ENCODE measurements at places on chromosomes 11 and 22.

DNA sequence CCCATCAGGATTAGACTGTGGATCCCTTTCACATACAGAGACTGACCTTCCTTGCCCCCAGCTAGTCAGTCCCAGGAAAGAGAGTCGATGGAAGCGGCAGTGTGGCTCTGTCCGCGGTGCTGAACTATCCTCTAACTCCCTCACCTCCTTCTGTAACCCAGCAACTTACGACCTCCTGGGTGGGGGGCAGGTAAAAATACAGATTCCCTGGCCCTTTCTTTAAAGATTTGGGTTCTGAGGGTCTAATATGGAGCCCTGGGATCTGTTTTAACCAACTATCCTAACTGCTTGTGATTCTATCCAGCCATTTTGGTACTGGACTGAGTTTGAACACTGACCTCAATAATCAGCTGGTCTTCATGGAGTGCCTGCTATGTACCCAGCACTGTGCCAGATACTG, 23.2 kb downstream of the MFNG start:
- DNase-seq, result no peak

DNA sequence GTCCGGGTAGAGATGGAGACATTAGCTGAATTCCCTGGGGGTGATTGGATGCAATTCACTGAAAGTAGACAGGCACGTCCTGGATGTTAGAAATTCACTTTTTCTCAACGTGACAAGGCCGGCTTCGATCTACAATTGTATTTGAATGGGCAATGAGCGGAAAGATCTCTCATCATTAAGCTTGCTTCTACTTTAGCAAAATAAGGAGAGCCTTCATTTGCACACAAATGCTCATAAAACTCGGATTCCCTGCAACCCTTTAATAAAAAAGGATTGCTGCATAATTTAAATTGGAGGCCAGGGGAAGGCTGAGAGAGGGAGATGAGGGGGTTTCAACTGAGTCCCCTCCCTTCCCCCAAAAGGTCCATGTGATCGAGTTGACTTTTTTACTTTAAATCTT, 10.6 kb upstream of the PAX6 start:
- no peak for DNase-seq

- DNase-seq, result no peak
These were observed 16.2 kb downstream of the CBL start for GRCh38 chr11:119222308-119222707.

DNA sequence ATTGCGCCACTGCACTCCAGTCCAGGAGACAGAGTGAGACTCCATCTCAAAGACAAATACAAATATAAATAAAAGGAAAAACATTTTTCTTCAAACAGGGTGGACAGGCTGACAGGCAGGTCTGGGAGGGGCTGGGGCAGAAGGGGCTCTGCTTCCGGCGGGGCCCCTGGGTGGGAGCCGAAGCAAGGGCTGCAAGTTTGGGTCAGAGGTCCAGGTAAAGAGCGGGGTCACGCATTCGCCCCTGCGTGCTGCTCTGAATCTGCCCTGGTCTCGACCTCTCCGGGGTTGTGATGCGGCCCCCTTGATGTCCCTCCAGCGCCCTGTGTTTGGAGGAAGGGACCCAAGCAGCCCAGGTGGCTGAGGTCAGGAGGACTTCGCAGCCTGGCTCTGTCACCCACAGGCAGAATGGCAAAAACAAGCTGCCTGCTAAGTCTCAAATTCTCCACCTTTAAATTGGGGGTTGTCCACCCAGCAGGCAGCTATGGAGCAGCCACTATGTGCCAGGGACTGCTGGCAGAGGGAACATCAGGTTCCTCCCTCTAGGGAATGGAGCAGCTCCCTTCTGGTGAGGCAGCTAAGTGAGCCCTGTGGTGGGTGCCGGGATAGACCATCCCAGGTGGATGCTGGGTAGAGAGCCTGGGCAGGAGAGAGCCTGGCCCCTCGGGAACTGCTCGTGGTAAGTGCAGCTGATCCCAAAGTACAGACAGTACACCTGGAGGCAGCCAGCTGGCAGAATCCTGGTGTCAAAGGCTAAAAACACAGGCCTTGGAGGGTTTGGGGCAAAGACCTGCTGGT, 10.3 kb upstream of the PHF21B start:
- no peak for DNase-seq

DNA sequence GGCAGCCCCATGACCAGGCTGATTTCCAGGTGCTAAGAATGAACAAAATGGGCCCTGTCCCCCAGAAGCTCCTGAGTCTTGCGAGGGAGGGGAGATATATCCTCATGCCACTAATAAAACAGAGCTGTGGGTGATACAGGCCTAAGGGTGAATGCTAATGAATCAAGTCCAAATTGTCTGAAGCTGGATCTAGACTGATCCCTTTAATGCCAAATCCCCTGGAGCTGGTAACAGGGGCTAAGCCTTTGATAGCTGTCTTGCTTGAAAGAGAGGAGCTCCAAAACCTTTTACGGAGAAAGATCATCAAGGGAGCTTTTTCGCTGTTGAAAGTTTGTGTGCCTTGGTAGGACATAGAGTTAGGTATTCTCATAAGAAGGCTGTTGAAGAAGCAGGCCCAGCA, 79.7 kb downstream of the PPFIBP2 start:
- DNase-seq, result no peak

- no peak for DNase-seq
These were observed 348.0 kb downstream of the TENM4 start for GRCh38 chr11:79092791-79093353.

- no peak for DNase-seq
These were observed 19.9 kb downstream of the MMP10 start for GRCh38 chr11:102760344-102761035.

DNA sequence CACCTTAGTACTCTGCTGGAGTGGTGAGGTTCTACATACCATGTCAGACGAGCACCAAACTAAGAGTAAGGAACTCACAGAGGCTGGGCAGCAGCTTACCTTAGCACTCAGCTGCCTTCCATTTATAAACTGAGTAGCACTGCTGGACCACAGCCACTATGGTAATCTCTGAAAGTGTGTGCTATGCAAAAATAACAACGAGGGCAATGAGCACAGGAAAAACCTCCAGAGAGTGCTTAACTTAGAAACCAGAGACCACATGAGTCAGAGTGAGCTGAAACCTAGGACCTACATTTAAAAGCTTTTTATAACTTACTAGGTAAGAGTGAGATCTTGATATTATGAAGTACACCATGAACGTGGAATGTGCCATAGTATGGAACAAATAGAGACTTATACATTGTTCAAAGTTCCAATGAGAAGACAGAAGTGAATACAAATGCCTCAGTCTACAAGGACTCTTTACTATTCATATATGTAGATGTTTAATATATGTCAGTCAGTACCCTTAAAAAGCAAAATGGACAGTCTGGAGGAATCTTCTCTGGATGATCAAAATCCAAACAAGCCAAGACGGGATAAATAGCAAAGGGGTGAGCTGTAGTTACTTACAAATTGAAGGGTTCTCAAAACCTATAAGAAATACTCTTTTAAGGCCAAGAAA, 17.2 kb upstream of the CD59 start:
- no peak for DNase-seq

- no peak for DNase-seq
These were observed 72.9 kb downstream of the CACNA1I start for GRCh38 chr22:39643311-39644083.

GRCh38 chr11:69868006-69868810, 49.0 kb upstream of the FGF3 start:
- DNase-seq, result no peak

- no peak for DNase-seq
These were observed 7.1 kb upstream of the FLI1 start for GRCh38 chr11:128686745-128687177.

DNA sequence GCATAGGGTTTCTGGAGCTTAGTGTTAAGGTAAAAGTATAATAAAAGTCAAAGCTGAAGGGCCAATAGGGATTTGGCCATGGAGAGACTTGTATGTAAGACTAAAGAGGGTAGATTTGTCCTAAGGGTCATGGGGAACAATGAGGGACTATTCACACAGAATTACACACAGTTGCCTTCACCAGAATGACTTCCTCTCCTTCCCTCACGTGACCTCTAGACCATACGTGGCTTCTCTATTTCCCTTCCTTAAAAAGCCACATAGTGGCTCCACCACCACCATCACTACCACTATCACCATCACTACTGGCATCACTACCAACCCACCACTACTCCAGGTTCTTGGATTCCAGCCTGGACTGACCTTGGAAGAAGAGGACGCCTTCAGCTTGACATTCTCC, 2.8 kb downstream of the HPX start:
- no peak for DNase-seq

DNA sequence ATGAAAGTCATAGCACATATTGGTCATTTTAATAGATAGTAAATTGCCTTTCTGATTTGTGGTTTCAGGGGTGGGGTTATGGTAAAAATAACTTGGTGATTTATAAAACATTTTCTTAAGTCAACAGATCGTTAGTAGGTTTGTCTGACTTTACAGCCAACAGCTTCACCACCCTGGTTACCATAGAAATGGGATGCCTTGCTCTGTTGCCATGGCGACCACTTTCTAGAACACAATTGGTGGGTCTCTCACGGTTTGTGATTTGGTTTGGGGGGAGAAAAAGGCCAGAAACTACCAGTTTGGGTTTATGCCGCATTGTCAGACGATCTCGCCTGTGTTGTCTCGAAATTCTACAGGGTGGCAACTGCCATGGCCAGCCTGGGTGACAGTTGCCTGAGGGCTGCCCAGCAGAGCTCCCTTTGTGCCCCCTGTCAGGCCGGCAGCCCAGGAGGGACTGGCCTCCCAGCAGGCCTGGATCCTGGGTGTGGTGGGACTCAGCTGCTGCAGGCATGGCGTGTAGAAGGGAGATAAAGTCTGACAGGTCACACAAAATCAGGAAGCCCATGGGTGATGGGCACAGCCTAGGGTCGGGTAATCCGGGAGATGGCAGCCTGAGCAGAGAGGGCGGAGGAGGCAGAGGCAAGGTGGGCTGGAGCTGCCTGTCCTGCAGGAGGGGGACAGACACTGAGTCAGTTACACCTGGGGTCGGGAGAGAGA, 30.9 kb downstream of the KCNC1 start:
- no peak for DNase-seq

GRCh38 chr11:126333142-126333541, 22.3 kb upstream of the ST3GAL4 start:
- DNase-seq, result no peak

- no peak for DNase-seq
These were observed 2.6 kb downstream of the AP1B1 start for GRCh38 chr22:29385748-29386147.

DNA sequence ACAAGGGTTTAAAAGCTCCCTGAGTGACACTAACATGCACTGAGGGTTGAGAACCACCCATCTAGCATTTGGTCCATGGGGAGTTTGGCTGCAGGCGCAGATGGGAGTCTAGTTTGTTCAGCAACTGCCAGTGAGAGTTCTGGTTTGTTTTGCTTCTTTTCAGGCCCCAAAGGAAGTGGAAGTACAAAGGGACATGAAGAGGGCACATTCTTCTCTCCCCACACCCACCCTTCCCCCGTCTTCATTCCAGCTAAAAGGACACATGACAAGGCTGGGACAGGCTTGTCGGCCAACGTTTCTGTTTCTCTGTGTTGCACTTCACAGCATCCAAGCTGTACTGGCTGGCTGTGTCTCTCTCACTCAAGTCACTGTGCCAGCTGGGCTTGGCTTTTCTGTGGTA, 8.2 kb upstream of the ENDOD1 start:
- DNase-seq, result no peak

DNA sequence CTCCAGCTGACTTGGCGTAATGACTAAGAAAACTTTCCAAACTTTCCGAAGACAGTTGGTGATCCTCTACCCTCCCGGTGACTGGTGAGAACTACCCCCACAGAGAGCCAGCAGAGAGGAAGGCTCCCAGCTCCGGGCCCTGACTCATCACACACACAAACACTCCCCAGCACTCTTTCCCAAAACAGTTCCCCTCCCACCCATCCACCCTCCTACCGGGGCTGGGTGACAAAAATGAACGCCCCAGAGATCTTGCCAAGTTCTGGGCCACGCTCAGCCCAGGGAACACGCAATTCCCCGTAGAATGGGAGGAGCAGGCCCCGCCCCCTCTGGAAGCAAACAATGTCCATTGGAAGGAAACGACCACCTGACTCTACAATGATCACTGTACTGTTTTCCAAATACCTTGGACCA, 21.3 kb upstream of the JAM3 start:
- DNase-seq, result no peak

DNA sequence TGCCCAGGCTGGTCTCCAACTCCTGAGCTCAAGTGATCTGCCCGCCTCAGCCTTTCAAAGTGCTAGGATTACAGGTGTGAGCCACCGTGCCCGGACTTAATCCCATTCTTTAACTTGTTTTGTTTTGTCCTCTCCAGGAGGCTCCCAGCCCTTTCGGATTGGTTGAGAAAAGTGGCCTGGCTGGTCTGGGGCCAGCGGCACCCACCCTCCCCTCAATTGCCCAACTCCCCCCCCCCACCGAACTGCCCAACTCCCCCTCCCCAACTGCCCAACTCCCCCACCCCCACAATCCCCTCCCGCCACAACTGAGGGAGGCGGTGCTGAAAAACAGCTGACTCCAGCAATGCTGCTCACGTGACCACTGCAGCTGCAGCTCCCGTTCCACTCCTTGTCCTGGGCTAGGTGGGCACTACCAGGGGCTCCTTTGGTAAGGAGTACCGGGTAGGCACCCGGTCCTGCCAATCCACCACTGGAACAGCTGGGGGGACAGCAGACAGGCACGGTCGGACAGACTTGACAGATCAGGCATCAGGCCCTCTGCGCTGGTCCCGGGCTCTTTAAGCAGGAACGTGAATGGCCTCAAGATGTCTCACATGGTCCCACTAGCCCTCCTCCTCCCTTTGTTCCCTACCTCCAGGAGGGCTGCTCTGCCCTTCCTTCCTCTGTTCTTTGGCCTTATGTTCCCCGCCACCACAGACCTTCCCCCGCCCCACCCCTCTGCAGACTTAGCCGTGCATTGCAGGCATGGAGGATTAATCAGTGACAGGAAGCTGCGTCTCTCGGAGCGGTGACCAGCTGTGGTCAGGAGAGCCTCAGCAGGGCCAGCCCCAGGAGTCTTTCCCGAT, at the start of gene TCN2:
Gene TCN2 (plus strand): TSS at position 720 of the 845 bp plus-strand sequence. CDS start 158 bp downstream, outside the sequence.
- DNase-seq, result no peak

- DNase-seq, result no peak
These were observed 744 bp downstream of the PACSIN3 start for GRCh38 chr11:47185305-47186075.

- DNase-seq, result no peak
These were observed 1.6 kb downstream of the APLP2 start for GRCh38 chr11:130071211-130071712.

DNA sequence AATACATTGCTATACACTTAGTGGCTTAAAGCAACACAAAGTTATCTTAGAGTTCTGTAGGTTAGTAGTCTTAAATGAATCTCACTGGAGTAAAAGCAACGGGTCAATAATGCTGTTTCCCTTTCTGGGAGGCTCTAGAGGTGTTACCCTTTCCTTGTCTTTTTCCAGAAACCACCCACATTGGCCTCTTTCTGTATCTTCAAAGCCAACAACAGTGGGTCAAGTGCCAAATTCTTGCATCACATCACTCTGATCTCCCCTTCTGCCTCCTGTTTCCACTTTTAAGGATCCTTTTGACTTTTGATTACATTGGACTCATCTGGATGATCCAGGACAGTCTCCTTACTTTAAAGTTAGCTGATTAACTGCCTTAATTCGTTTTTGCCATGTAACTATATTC, 93.6 kb downstream of the DDX10 start:
- DNase-seq, result no peak

GRCh38 chr22:30127749-30128166, 47.5 kb downstream of the HORMAD2 start:
- no peak for DNase-seq

GRCh38 chr11:115965767-115966504, 461.7 kb upstream of the CADM1 start:
- no peak for DNase-seq

- DNase-seq, result no peak
These were observed 68.2 kb upstream of the NECTIN1 start for GRCh38 chr11:119797123-119797611.
